ENCODE measurements at places on chromosomes 13 and 19.
A peak's percentile ranks its signal among the peaks of the same experiment; 100 is the strongest.

DNA sequence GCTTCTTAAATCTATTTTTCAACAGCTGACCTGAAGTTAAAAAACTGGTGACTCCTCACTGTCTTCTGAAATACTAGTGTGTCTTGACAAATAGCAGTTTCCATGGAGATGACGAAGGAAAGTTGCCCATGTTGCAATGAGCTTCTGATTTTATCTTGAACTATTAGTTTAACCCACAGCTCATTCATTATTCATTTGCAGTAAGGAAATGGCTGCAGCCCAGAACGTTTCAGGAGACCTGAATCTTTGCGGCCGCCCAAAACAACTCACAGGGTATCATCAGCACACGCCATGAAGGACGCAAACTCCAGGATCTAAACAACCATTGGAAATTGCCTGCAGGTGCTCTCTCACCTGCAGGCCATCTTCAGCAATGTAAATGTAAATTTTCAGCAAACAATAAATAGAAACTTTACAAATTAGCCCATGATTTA lies 142.5 kb downstream of the DCLK1 start:
- no peak for DNase-seq

DNA sequence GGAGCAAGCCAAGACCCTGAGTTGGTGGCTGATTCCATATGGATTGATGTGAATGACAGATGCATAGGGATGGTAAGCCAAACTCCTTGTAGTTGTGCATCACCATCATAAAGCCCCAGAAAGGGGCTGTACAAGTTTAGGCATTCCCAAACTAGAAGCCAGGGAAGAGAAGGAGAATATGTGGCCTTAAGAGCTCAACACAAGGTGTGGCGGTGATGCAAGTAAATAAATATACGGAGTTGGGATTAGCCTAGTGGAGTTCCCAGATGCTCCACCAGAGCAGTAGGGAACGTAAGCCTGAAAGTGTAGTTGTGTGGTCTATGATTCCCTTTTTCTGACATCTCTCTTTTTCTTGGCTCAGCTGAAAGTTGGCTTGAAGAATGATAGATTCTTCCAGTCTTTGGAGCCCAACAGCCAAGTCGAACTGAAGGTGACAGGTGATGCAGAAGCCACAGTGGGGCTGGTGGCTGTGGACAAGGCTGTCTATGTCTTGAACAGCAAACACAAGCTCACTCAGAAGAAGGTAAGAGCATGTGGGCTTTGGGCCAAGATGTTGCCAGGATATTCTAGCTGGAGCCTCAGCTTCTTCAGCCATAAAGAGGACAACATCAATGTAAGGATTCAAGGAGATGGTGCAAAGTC lies 30.1 kb downstream of the RDH8 start:
- DNase-seq = no peak

- DNase-seq = no peak
These were observed 133.9 kb downstream of the SLITRK6 start for GRCh38 chr13:85665286-85665685.

DNA sequence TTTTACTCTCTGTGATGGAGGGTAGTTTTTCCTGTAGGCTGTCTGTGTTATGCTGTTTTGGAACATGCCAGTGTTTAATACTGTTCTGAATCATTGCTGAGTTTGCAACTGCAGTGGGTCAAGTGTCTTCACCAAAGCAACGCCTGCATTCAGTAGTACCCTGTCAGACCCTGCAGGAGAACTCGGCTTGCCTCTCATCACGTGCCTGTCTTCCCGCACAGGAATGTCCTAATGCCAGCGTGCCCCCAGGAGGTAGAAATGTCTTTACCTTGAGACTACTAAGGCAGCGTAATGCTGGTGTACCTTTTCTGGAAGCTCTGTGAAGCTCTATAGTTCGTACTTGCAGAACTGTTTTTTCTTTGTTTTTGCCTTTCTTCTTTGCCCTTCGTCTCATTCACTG lies 42.3 kb downstream of the POLR1D start:
- DNase-seq = no peak

- DNase-seq = no peak
These were observed 6.6 kb upstream of the OR10H5 start for GRCh38 chr19:15780610-15781418.

GRCh38 chr19:49502866-49503581 lies 6.8 kb downstream of the RPS11 start:
- DNase-seq = no peak

DNA sequence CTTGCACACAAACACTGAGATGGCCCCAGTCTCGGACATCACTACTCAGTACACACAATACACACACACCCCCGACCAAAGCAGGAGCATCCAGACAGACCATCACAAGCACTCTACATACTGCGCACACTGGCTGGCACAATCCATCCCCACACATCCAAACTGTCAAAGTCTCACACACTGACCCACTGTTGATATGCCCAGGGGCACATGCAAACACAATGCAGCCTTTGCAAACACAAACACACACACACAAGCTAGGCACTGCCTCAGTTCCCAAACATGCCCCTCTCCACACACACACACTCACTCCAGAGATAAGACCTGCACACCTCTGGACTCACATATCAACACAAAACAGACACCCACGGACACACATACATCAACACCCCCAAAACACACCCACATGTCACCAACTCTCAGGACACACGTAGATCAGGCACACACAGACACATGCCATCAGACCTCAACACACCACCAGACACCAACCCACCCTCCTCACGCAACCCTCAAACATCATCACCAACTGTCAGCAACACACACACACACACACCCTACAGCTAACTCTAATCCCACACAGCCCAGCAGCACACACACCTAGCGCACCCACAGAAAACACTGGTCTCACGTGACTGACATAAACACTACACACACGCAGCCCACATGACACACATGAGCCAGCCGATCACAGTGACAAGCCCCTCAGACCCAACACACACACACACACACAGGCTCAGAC lies 1.9 kb downstream of the BBC3 start:
- no peak for DNase-seq

DNA sequence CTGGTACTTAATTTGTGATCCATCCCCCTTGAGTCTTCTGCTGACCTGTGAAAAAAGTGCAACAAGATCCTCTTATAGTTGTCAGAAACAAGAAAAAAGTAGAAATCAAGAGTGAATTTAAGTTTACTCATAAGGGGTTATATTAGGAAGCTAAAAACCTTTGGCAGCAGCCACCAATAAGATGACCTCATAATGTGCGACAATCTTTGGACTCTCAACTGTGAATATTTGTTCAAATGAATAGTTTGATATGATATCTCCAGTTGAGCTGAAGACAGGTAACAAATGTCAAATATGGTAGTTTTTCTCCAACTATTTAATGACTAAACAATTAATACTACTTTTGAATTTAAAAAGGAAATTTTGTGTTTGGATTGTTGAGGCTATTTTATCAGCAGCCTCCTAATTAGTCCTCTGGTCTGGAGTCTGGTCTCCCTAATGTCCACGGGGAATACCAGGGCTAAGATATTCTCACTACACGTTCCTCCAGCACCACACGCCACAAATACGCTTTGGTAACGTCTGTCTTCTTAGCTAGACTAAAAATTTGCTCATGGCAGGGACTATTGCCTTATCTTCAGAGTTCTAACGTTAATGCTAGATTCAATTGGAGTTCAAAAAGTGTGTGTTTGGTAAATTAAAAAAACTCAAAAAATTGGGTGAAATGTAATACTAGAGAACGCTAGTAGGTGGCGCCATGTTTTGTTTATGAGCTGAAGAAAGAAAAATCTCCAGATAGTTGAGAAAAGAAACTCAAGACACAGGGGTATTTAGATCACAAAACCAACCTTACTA lies 51.0 kb upstream of the PDX1 start:
- no peak for DNase-seq

DNA sequence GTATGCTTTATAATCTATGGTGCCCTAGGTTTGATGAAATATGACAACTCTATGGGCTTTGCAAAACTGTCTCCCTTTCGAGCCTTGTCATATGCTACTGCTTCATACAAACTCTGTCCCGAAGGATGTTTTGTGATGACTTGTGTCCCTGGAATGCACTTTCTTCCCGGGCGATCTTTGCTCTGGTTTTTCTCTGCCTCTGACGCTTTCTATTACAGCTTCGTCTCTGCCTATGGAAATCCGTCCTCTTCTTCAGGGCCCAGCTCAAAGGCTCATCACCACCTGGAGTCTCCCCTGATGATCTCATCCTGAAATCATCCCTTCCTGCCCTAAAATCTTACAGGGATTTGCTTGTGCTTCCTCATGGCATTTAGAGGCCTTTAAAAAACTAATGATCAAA lies 191.5 kb upstream of the KL start:
- DNase-seq = no peak

DNA sequence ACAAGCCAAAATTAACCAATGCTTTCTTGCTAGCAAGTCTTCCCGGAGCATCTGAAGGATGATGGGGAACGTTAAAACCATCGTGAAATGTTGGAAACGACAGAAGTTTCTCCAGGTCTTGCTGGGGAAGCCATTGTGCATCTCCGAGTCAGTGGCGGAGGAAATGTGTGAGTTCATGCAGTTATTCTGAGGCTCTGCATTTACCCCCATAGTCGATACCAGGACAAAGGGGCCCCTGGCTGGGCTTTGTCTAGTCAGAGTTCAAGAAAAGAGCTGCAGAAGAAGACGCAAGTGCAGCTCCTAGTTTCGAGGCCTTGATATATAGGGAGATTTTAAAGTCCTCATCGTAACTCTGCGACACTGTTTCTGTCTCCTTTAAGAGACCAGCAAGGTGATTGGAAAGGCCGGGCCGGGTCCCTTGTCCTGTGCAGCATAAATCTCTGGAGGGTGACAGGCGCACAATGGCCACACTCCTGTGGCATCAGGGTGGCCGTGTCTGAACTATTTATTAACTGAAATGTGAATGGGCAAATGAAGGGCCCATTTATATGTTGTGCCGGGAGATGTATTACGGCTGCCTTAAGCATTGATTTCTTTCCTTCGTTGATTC lies 172.0 kb downstream of the TEX29 start:
- no peak for DNase-seq

GRCh38 chr19:17346109-17346671 lies 8.8 kb downstream of the GTPBP3 start:
- peak; percentile 61 for DNase-seq

GRCh38 chr13:112767506-112768471 lies 78.0 kb downstream of the ATP11A start:
- DNase-seq = no peak

- peak; percentile 34 for DNase-seq
These were observed at the start of gene SYT5 for GRCh38 chr19:55179606-55180484. Gene SYT5, minus strand, starts transcription at chr19:55180289. Its CDS starts 1,248 bp downstream, at chr19:55179041.

DNA sequence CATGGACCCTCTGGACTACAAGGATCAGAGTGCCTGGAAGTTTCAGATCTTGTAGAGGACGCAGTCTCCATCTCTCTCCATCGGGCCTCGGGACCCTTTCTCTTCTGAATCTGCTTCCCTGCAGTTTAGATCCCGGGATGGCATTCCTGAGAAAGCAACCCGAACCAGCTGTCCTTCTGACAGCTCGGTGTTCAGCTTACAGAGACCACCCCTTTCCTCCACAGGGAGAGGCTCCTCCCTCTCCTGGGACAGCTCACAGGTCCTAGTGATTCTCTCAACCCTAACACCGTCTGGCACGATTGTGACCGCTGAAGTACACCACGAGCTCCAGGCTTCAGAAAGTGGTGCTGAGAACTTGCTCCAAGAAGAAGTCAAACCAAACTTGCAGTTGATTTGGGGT lies 18.2 kb downstream of the CRX start:
- DNase-seq = no peak

- no peak for DNase-seq
These were observed 507 bp upstream of the LCP1 start for GRCh38 chr13:46182491-46182877.

GRCh38 chr19:57830071-57830602 lies at the start of gene ZNF587B:
Gene ZNF587B, plus strand, starts transcription at chr19:57830299. Its CDS starts 230 bp downstream, at chr19:57830529.
- DNase-seq = peak; percentile 24

GRCh38 chr13:103349211-103349980 lies 283.2 kb upstream of the SLC10A2 start:
- no peak for DNase-seq

DNA sequence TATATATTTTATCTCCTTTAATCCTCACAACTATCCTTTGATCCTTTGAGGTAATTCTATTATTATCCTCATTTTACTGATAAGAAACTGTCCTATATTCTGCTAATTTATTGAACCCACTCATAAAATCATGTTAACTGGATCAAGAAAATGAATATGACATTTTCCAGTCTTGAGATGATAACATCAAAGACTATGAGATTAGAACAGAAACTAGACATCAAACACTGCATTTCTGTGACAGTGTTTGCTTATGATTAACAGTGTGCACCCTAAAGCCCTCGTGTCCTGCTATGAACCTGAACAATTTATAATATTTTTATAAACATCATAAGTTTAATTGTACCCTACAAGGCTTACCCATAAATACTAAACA lies 96.3 kb downstream of the TBC1D4 start:
- DNase-seq = no peak

DNA sequence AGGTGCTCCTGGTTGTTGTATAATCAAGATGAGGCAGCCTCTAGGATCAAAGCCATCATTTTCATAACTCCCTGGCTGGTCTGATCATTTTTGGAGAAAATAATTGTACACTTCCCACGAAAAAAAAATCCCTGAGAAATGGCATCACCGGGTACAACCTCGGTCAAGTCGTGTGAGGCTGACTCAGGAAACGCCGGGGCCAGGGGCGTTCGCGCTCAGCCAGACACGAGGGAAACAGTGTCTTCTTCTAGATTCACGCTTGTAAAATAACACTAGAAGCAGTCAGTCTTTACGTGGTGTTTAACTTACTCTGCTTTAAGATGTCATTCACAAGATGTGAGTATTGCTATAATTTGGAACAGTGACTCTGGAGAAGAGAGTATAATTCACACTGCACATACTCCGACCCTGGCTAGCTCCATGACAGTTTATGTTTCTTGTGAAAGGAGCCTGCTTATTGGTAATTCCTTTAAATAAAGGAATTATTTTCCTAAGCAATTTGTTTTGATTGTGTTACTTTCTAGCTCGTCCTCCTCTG lies 109.0 kb upstream of the SOX1 start:
- DNase-seq = no peak

GRCh38 chr13:110278859-110279258 lies 28.1 kb downstream of the COL4A1 start:
- DNase-seq = no peak

DNA sequence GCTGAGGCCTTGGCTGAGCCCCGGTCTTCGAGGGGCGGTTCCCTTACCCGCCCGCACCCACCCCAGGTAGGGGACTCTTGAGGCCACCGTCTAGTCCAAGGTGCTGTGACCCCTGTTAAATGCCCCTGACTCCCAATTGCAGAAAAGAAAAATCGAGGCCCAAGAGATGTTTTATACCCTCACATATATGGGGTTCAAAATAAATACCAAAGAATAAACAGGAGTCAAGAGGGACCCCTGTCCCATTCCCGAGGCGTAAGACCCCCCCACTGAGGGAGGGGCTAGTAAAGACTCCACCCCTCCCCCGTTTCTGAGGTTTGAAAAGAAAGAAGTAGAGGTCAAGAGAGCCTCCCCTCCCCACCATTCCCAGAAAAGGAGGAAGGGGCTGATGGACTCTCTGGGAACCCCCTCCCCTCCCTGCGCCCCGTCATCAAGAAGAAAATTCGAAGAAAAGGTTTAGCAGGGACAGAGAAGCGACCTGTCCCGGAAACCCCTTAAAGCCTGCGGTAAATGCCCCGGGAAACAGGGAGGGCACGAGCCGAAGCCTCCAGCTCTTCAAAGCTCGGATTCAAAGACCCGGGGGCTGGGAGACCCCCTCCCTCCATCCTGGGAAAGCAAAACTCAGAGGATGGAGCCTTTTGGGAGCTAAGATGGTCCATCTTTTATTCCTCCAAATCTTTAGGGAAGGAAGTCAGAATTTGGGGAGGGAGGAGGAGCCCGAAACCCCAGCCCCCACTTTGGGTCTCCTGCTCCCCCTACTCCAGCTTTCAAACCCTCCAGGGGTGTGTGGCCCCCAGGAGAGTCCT lies 755 bp upstream of the RAB3A start:
- no peak for DNase-seq
